ENCODE measurements at places on chromosomes 7 and 10.

DNA sequence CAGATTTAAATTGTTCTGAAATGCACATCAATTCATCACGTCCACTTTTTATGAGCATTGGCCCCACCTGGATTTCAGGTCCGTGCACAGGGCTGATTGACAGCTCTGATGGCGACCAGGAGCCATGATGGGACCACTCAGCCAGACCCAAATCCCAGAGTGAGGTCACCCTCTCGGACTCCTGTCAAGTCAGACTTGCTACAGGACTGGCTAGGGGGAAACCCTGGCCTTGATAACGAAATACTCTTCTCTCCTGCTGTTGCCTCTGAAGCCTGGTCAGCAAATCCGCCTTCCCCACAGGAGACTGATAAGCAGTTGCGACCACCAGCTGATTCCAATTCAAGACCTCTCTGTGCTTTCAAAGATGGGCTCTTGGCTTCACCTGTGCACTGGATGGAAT is 76.4 kb downstream of the CARD11 start:
- no peak for DNase-seq

DNA sequence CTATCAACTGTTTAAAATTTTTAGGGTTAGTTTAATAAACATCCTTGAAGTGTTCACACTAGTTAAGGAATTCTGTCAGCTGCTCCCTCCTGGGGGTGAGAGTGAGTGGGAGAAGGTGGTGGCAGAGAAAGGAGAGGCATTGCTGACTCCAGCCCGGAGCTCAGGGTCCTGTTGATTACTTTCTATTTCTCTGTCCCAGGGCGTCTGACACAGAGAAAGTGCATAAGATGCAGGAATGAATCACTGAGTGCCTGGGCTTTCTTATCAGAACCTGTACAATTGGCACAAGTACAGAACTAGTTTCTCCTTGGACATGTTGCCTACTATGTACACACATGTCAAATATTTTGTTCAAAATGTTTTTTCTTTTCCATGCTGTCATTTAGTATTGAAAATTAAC is 410.8 kb upstream of the COBL start:
- no peak for DNase-seq

DNA sequence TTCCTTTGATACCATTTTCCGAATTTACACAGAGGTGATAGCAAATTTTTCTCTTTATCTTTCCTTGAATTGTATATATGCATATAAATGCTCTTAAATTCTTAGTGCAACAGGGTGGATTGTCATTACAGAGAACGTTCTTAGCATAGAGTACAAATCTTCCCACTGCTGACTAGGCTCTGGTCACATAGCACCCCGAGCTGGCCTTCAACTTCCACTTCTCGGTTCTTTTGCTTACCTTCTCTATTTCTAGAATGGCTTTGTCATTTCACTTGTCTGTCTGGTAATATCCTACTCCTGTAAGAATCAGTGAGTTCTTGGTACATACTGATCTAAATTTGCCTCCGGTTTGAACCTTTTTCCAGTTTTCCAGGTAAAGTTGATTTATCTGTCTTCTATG is 13.4 kb downstream of the ADIRF start:
- no peak for DNase-seq

GRCh38 chr10:132709471-132709951 is 76.4 kb downstream of the NKX6-2 start:
- no peak for DNase-seq

GRCh38 chr7:107931740-107932515 is 40.9 kb downstream of the DLD start:
- no peak for DNase-seq

- no peak for DNase-seq
These were observed 62.1 kb upstream of the NEBL start for GRCh38 chr10:20959242-20959641.

DNA sequence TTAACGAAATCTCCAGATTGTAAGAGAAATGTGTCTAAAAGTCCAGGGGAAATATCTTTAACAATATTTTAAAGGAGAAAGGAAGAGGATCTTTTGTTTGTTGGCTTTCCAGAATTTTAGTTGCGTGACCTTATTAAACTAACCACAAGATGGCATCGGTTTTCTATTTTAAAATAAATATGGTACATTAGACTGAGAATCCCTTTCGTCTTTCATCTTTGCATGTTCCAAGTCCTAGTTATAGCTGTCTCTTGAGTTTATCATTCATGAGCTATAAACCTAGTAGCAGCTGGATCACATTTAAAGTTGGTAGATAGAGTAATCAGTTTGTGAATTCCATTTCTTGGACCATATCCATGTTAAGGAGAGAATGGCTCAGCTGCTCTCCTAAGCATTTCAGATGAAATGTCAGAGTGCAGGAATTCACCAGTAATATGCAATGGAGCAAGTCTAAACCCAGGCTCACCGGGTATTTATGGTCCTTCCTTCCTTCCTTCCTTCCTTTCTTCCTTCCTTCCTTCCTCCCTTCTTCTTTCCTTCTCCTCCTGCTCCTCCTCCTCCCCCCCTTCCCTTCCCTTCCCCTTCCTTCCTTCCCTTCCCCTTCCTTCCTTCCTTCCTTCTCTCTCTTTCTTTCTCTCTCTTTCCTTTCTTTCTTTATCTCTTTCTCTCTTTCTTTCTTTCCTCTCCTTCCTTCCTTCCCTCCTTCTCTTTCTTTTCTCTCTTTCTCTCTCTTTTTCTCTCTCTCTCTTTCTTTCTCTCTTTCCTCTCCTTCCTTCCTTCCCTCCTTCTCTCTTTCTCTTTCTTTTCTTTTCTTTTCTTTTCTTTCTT is 57.8 kb upstream of the RAB18 start:
- no peak for DNase-seq

- DNase-seq = no peak
These were observed 10.8 kb upstream of the SEMA3C start for GRCh38 chr7:80929619-80930018.

DNA sequence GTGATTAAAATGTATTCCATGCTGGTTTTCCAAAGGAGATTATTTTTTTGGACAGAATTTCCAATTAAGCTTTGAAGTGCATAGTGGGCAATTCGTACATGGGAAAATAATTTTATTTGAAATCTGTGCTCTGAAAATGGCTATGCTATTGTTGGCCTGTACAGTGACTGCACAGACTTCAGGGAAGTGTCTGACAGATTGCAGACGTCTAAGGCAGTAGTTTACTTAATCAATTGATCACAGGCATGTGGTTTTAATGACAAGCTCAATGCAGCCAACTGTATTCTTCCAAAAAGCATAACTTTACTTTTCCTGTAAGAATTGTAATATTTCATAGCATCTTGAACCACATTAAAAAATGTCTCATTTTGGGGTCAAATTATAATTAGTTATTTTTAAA is 102.0 kb downstream of the SEMA3C start:
- no peak for DNase-seq

- no peak for DNase-seq
These were observed 118.4 kb downstream of the GFRA1 start for GRCh38 chr10:116154651-116155050.

- DNase-seq = peak; percentile 66
These were observed 24.3 kb upstream of the ZRANB1 start for GRCh38 chr10:124917428-124918190.

DNA sequence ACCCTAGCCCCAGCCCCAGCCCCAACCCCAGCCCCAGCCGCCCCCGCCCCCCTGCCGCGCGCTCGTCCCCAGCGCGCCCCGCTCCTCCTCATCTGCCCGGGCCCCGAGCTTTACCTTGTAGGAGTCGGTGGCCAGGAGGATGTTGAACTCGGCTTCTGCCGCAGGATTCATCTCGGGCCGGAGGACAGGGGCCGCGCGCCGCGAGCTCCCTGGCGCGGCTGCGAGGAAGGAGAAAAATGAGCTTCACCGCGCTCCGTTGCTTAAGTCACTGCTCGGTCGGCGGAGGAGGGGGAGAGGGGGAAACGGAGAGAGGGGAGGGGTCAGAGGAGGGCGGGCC is at the start of gene NAMPT:
Gene NAMPT, minus strand, starts transcription at position 270 of the 337 bp plus-strand sequence. Its CDS starts 99 bp downstream, at position 171.
- peak; percentile 95 for DNase-seq

DNA sequence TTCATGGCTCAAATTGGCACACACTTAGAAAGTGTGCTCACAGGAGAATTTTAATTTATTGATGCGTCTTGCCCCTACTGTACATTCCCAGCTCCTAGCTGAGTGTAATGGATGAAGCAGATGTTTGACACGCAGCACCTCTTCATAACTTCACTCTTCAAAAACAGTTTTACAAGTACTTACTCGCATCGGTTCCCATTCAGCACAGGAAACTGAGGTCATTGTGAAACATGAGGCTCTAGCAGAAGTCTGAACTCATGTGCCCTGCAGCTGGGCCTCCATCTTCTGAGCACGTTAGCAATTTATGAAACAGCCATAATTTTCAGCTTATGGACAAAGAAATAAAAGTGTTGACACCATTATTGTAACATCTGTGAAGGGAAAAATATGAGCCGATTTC is 558.9 kb upstream of the MGMT start:
- no peak for DNase-seq

GRCh38 chr10:62482581-62482980 is 108.4 kb downstream of the ZNF365 start:
- DNase-seq = no peak

GRCh38 chr7:28155019-28155660 is 25.5 kb downstream of the JAZF1 start:
- DNase-seq = no peak

DNA sequence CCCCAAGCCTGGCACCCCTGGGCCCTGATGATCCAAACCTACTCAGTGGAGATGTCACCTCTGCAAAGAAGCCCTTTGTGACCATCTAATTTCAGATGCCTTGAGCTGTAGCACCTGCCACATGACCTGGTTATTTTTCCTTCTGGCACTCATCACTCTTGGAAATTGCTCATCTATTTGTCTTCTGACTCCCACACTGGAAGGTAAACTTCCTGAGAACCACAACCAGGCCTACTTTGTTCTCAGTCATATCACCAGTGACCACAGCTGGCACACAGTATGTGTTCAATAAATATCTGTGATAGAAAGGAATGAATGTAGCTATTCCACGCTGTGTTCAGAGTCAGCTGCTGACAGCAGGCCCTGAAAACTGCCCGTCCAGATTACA is 97.1 kb downstream of the SH3PXD2A start:
- DNase-seq = no peak

GRCh38 chr10:101564490-101564991 is 23.5 kb downstream of the POLL start:
- peak; percentile 42 for DNase-seq

GRCh38 chr7:102313997-102314780 is 27.5 kb downstream of the SH2B2 start:
- DNase-seq = no peak

DNA sequence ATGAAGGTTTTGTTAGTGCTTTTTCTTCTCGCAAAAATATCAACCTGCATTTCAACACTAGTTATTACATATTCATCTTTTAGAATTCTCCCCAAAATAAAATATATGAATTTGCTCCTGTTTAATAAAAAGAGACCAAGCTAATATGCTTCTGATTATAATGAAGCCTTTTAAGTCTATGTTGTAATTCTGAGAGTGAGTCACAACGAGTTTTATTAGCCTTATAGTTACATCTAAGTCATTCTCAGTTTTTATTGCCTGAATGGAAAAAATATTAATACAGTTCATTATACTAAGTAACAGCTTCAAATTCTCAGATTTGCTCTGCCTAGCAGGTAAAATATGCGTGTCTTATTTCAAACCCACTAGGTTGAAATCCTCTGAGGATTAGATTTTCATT is 152.4 kb upstream of the CELF2 start:
- DNase-seq = no peak

- DNase-seq = no peak
These were observed 98.8 kb downstream of the ELFN1 start for GRCh38 chr7:1768832-1769231.

GRCh38 chr7:1884583-1885350 is 214.7 kb downstream of the ELFN1 start:
- DNase-seq = no peak

GRCh38 chr10:11359869-11360268 is 251.6 kb downstream of the USP6NL start:
- no peak for DNase-seq

DNA sequence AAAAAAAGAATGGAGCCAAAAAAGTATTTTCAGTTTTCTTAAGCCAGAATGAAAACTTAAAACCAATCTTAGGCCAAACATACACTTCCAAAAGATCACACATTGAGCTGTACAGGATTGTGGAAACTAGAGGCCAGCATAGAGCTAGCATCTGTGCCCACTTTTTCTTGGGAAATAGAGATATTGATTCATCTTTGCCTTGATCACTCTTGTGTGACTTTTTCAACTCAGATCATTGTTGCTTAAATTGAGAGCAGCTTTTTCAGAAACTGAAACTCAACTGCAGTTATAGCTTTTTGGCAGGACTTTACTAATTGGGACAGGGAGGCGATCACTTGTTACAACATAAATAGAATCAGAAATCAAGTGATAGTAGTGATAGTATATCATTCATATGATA is 132.2 kb downstream of the PRKG1 start:
- DNase-seq = no peak

DNA sequence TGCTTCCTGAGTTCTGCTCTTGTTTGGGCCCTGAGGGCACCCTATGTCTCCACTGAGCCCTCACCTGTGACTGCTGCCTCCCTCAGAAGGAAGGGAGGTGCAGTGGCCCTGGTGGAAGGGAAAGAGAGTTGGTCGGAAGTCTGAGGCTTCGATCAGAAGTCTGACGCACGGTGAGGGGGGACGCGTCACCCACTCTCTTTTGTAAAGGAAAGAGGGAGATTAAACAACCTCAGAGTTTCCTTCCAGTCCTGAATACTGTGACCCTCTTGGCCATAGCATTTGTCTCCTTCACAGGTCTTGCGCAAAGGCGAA is 31.4 kb upstream of the TRIM8 start:
- DNase-seq = no peak

GRCh38 chr7:156497776-156498509 is 142.6 kb upstream of the RNF32 start:
- DNase-seq = no peak

GRCh38 chr10:49309691-49310411 is 10.9 kb downstream of the C10orf71 start:
- no peak for DNase-seq

GRCh38 chr10:109620396-109620795 is 302.9 kb downstream of the XPNPEP1 start:
- DNase-seq = no peak

- DNase-seq = peak; percentile 43
These were observed 62.1 kb upstream of the LYZL2 start for GRCh38 chr10:30691639-30692015.

GRCh38 chr7:31432836-31433340 is 81.0 kb upstream of the ITPRID1 start:
- DNase-seq = no peak

DNA sequence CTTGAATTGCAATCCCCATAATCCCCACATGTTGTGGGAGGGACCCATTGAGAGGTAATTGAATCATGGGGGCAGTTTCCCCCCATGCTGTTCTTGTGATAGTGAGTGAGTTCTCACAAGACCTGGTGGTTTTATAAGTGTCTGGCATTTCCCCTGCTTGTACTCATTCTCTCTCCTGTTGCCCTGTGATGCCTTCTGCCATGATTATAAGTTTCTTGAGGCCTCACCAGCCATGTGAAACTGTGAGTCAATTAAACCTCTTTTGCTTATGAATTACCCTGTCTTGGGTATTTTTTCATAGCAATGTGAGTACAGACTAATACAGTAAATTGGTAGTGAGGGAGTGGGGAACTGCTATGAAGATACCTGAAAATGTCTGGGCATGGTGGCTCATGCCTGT is 65.0 kb downstream of the ANKRD7 start:
- no peak for DNase-seq
